ENCODE measurements at places on chromosomes 2 and 18.
A peak's percentile ranks its signal among the peaks of the same experiment; 100 is the strongest.

DNA sequence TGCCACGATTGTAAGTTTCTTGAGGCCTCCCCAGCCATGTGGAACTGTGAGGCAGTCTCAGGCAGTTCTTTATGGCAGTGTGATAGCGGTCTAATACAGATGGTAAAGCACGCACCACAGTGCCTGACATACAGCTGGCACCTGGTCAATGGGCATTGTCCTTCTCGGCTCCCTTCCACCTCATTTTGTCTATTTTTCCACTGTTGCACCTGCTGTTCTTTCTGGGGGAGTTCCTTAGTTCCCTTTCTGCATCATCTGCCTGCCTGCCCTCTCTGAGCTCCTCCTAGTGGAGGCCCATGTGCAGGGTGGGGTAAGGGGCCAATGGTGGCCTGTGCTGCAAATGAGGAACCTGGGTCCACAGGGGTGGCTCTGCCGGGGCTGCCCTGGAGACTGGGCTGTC, 157.6 kb downstream of the LPIN1 start:
- DNase-seq: no peak

- DNase-seq: no peak
Observed at GRCh38 chr2:101737478-101738255, 40.2 kb downstream of the MAP4K4 start.

GRCh38 chr2:37737507-37737906, 66.1 kb upstream of the CDC42EP3 start:
- no peak for DNase-seq

DNA sequence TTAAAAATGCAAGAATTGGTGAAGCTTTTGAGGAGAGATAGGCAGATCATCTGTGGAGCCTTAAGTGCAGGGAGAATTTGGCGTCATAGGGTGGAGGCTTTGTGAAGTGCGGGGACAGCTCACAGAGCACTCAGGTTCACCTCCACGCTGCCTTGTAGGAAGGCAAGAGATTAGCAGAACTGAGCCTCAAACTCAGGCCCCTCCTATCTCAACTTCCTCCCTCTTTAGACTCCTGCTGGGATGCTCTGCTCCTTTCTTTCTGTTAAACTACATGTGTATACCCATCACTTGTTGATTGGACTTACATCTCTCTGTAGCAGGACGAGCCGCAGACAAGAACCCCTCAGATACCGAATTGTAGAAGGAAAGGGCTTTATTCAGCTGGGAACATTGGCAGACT, 422.2 kb downstream of the SETBP1 start:
- no peak for DNase-seq

DNA sequence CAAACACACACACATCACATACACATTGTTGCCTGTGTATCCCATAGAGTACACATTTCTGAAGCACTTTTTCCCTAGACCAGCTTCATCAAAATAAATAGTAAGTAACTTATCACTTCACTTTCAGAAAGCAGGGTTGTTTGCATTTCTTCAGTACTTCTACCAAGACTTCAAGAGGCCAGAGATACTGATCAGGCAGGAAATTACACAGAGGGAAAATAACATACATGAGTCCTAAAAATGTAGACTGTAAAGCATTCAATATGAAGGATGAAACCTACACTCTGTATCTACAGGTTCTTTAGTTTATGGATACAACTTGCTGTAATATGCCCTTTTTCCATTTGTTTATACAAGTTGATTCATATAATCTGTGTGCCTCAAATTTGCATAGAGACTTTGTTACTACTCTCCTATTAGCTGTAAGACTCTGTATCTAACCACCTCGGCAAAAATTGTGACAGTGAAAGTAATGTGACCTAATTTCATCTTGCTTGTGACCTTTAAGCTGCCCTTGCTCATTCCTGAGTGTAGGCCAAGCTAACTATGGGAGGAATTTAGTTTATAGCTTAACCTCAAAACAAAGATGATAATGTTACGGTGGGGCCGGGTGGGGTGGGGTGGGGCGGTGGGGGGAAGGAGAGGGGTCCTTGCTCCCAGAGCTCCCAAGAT, 228.9 kb upstream of the SPOPL start:
- DNase-seq: no peak

DNA sequence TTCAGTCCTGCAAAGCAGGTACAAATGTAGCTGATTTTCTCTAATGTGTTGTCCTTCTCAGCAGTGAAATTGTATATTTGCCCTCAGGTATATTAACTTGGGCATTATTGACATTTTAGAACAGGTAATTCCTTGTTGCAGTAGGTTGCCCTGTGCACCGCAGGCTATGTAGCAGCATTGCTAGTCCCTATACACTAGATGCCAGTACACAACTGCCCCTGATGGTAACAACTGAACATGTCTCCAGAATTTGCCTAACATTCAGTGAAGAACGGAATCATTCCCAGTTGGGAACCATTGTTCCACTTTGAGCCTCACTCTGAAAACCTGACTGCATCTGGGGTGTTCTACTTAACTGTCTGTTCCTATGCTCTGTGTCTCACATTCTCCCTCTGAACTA, 23.1 kb upstream of the TFPI start:
- no peak for DNase-seq

GRCh38 chr18:31648966-31649429, 35.4 kb downstream of the B4GALT6 start:
- peak; percentile 56 for DNase-seq

- no peak for DNase-seq
Observed at GRCh38 chr2:64562148-64562784, 38.1 kb downstream of the AFTPH start.

DNA sequence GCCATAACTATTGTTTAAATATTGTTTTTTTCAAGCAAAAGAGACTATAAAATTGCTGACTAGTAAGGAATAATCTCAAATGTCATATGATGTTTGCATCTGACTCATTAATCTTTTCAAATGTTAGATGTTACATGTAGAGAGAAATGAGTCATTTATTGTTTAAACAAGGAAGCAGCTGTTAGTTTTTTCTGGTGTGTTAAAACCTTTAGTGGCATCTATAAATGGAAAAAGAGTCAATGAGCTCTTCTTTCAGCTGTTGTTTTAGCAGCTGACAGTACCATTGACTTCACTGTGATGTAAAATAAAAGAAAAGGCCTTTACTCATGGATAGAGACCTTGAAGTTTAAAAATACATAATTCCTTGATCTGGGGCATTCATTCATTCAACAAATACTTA, 1.8 kb upstream of the KLHL41 start:
- peak; percentile 5 for DNase-seq

GRCh38 chr2:23361152-23361551, 23.8 kb upstream of the KLHL29 start:
- DNase-seq: no peak

- DNase-seq: no peak
Observed at GRCh38 chr2:85255813-85256594, 71.8 kb downstream of the TGOLN2 start.

DNA sequence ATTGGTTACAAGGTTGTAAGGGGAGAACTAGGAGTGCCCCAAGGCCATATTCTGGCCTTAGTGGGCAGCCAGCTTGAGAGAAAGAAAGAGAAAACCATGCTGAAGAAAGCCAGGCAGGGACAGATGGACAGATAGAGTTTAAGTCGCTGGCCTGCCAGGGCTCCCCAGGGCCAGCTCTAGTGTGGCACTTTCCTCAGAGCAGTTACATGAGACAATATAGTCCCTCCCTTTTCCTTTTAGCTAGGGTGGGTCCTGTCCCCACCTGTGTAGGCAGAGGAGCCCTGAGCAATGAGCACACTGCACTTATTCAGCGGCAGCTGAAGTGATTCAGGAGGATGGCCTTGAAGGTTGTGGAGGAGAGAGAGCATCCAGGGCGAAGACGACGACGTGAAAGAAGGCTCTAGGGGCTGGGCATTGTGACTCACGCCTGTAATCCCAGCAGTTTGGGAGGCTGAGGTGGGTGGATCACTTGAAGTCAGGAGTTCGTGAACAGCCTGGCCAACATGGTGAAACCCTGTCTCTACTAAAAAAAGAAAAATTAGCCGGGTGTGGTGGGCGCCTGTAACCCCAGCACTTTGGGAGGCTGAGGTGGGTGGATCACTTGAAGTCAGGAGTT, 152.0 kb upstream of the SLC1A4 start:
- no peak for DNase-seq

- no peak for DNase-seq
Observed at GRCh38 chr18:8351161-8351560, 258.1 kb upstream of the RAB12 start.

- no peak for DNase-seq
Observed at GRCh38 chr18:72848503-72849237, 19.1 kb downstream of the NETO1 start.

DNA sequence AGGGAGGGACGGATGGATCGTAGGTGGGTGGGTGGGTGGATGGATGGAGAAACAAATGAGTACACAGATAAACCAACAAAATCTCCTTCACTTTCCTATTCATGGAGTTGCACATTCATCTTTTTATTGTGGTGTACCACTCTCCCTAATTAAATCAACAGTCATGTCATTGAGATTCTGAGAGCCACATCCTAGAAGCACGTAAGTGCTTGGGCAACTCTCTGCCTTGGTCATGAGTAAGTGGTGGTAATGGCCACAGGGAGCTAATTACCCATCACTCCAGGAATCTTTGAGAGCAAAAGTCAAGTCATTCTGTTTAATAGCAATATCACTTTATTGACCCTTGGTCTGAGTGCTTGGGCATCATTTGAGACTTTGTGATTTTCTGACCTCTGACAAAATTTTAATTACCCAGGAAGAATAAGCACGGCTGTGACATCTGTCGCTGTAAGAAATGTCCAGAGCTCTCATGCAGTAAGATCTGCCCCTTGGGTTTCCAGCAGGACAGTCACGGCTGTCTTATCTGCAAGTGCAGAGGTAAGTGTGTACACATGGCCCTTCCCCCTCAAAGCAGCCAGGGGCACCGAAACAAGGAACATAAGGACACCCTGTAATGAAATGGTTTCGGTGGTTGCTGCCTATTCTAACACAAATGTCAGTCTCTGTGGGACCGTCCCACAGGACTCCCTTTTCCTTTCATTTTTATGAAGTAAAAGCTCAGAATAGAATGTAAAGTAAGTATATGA, 85.9 kb downstream of the FEZ2 start:
- peak; percentile 44 for DNase-seq

GRCh38 chr2:151325581-151326095, 31.8 kb upstream of the TNFAIP6 start:
- no peak for DNase-seq

- DNase-seq: no peak
Observed at GRCh38 chr2:189900726-189901125, 116.5 kb downstream of the PMS1 start.

DNA sequence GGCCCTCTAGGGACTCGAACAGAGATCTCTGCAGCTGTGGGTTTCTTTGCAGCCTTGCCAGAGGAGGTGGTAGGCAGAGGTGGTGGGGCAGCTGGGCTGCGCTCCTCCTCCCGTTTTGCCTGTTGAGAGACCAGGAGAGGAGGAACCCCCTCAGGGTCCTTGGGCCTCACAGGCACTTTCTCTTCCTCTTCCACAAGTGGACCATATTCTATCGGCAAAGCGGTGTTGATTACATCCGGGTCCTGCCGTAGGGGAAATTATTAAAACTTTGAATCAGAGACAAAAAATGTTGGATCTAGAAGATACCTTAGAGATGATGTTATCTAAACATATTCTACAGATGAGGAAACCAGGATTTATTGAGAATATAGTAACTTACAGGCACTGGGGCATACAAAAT, 78.5 kb downstream of the CLIP4 start:
- DNase-seq: no peak

GRCh38 chr2:37366773-37367172, 22.3 kb downstream of the QPCT start:
- no peak for DNase-seq

- no peak for DNase-seq
Observed at GRCh38 chr2:72750977-72751639, 74.7 kb downstream of the EXOC6B start.

GRCh38 chr18:58827886-58828285, 36.8 kb upstream of the ZNF532 start:
- no peak for DNase-seq

GRCh38 chr2:105828558-105828957, 83.8 kb downstream of the NCK2 start:
- DNase-seq: no peak

DNA sequence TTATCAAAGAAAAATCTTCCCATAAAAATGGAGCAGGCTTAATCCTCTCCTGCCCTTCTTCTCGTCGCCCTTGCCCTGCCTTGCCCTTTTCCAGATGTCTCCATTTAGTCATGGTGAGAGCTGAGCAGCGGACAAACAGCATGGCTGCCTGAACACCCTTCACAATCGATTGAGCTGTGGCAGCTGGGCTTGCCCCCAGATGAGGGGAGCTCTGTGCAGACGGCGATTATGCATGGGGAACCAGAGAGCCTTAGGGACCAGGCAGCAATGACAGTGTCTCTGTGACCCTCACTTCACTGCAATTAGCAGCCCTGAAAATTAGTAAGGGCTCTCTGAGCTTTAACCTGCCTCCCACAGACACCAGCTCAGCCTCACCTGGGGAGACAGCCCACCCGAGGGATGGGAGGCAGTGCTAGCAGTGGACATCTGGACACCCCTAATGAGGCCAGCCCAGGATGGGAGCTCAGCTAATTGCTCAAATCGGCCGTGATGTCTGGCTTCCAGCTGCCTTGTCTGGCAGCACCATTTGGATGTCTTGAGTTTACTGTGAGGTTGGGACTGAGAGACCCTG, 365.7 kb downstream of the TNS1 start:
- no peak for DNase-seq

- DNase-seq: peak; percentile 50
Observed at GRCh38 chr2:126655500-126656430, at the start of gene GYPC. Gene GYPC, plus strand, starts transcription at chr2:126656158. Its CDS starts 106 bp downstream, at chr2:126656264.

DNA sequence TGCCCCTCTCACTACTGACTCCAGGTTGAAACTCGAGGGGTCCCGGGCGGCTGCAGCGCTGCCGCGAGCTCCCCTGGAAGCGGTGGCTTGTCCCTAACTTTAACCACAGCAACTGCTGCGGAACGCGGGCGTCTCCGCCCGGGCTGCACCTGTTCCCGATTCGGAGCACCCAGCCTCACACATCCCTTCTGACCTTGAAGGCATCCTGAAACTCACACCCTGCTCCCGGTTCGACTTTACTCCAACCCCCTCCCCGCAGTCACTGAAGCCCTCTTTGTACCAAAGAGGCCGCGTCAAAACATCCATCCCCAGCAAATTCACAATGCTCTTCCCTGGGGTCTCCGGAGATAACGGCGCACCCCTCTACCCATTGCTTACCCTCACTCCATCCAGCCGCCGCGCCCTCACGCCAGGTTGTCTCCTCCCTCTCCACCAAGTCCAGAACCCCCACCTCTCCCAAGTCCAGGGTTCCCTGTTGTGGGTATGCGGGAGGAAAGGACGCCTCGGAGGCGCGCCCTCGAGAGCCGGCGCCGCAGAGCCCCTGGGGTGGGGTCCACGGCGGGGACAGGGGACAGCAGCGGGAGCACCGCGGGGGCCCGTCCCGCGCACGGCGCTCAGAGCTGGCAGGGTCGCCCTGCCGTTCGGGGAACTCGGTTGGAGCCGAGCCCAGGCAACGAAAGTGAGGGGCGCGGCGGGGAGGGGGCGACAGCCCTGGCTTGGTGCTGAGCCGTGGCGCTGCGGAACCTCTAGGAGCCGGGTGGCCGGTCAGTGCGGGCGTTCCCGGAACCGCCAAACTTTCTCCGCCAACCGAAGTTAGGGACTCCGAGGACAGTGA, 934 bp downstream of the MYO5B start:
- DNase-seq: no peak

GRCh38 chr2:144937910-144938709, 418.2 kb upstream of the ZEB2 start:
- DNase-seq: no peak
